ENCODE measurements at places on chromosomes 5 and 9.

- DNase-seq: no peak
These were observed 41.6 kb upstream of the EXOC3 start for GRCh38 chr5:401146-402034.

GRCh38 chr9:137545123-137545522 lies 5.1 kb downstream of the PNPLA7 start:
- DNase-seq: peak; percentile 24

GRCh38 chr5:10250806-10251276 lies 761 bp downstream of the CCT5 start:
- no peak for DNase-seq

DNA sequence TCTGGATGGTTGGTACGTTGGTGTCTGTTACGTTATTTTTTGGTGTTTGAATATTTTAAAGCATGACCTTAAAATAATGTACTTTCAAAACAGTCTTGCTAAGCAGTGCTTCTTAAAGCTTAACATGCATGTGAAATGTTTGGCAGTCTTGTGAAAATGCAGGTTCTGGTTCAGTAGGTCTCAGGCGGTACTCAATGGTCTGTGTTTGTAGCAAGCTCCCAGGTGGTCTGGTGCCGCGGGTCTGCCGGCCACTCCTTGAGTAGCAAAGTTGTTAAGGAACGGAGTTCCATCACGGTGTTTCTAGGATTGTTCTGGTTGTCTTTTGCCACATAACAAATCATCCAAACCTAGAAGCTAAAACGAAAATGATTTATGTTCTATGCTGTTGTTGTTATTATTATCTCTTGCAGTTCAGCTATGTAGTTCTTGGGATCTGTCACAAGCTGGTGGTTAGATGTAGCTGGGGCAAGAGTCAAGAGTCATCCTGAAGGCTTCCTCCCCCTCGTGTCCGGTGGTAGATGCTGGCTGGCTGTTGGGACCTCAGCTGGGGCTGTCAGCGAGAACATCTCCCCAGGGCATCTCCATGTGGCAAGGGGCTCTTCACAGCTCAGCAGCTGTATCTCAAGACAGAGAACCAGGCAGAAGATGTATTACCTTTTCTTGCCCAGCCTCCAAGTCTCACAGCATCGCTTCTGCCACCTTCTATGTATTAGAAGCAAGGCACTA lies 186.8 kb downstream of the PALM2AKAP2 start:
- no peak for DNase-seq

- DNase-seq: peak; percentile 72
These were observed 1.9 kb upstream of the FST start for GRCh38 chr5:53478411-53479044.

- no peak for DNase-seq
These were observed 7.1 kb upstream of the ENTREP1 start for GRCh38 chr9:69317894-69318293.

DNA sequence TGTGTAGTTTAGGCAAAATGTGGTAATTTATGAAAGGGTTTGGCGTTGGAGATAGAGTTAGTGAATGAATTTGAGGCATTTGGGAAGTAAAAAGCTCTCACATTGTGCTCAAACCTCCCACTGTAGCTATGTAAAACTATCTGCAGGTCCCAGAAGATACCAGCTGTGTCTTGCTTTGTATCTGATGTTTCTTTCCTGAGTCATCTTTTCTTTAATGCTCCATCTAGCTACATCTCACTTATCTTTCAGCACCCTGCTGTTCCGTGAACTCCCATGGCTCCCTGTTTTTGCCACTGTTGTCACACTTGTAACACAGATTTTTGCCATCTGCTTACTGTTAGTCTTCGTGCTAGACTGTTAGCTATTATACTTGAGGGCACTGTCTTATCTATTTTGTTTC lies 253.1 kb downstream of the NPR3 start:
- peak; percentile 59 for DNase-seq

- DNase-seq: peak; percentile 91
These were observed 90.7 kb upstream of the NR3C1 start for GRCh38 chr5:143494162-143494561.

DNA sequence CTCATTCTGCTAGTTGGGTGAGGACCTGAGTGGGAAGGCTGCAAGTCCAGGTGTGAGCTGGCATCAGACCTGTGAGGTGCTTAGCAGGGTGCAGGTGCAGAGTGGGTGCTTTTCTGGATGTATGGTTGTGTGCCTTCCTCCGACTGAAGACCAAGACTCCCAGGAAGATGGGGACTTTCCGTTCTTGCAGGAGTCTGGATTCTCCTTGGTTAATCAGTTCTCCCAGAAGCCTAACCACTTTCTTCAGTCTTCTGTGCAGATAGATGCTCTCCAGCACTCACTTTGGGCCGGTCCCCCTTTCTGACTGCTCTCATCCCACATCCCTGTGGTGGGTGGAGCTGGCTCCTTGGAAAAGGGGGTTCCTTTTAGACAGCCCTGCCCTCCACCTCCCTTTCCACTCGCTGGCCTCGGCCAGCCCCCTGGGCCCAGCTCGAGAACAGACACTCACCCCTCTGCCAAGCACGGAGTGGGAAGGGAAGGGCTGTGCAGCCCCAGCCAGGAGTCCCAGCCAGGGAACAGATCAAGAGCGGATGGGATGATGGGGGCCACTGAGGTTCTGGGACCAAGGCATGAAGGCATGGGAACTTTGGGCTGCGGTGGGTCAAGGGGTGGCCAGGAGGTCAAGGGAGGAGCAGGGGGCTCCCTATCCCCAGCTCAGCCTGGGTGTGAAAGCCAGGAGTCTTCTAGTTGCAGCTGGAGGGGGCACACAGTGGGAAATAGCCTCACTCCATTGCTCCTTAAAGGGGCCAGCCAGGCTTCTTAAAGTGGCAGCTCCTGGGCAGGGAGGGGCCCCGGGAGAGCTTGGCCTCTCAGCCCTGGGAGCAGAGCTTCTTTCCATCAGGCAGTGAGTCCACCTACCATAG lies 62.4 kb downstream of the FGF18 start:
- DNase-seq: no peak

- peak; percentile 67 for DNase-seq
These were observed 103.3 kb upstream of the NFIB start for GRCh38 chr9:14417237-14417636.

DNA sequence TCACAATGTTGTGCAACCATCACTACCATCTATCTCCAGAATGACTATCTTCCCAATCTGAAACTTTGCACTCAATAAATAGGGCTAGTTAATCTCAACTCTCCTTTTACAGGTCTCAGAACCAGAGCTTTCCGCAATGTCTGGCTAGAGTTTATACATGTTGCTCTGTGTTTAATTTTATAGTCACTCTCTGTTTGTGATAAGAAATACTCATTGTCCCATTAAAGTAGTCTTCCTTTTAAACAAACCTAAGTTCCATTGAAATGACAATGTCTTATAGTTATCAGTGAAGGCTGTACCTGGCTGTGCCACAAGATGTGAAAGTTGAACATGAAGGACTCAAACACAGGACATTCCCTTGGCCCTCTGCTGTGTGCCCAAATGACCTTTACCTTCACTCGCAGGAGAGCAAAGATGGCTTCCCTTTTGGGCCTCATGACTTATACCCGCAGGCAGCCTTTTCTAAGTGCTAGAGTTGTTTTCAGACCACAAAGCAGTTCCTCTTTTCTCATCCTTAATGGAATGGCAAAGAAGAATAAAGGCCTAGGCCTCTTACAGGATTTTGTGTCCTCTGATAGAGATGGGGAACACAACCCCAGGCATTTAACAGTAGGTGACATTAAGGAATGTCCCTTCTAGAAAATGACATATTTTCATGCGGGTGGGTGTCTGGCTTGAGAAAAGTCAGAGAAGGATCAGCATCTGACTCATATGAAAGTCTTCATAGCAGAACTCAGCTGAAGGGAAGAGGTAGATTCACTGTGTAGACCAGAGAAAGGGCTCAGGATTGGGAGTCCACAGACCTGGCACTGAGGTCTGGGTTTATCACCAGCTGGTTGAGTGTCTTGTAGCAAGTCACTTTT lies 69.6 kb upstream of the ATP10B start:
- no peak for DNase-seq

- no peak for DNase-seq
These were observed 572 bp downstream of the CDK5RAP2 start for GRCh38 chr9:120579139-120580050.

- DNase-seq: no peak
These were observed 125.6 kb upstream of the TSLP start for GRCh38 chr5:110945874-110946436.

GRCh38 chr5:74722271-74722670 lies 37.2 kb downstream of the HEXB start:
- no peak for DNase-seq

- DNase-seq: peak; percentile 94
These were observed 142.7 kb upstream of the IER5L start for GRCh38 chr9:129320575-129321285.

GRCh38 chr5:3825531-3826451 lies 230.2 kb downstream of the IRX1 start:
- peak; percentile 76 for DNase-seq

- DNase-seq: peak; percentile 52
These were observed 47.6 kb downstream of the ACO1 start for GRCh38 chr9:32431940-32432555.

DNA sequence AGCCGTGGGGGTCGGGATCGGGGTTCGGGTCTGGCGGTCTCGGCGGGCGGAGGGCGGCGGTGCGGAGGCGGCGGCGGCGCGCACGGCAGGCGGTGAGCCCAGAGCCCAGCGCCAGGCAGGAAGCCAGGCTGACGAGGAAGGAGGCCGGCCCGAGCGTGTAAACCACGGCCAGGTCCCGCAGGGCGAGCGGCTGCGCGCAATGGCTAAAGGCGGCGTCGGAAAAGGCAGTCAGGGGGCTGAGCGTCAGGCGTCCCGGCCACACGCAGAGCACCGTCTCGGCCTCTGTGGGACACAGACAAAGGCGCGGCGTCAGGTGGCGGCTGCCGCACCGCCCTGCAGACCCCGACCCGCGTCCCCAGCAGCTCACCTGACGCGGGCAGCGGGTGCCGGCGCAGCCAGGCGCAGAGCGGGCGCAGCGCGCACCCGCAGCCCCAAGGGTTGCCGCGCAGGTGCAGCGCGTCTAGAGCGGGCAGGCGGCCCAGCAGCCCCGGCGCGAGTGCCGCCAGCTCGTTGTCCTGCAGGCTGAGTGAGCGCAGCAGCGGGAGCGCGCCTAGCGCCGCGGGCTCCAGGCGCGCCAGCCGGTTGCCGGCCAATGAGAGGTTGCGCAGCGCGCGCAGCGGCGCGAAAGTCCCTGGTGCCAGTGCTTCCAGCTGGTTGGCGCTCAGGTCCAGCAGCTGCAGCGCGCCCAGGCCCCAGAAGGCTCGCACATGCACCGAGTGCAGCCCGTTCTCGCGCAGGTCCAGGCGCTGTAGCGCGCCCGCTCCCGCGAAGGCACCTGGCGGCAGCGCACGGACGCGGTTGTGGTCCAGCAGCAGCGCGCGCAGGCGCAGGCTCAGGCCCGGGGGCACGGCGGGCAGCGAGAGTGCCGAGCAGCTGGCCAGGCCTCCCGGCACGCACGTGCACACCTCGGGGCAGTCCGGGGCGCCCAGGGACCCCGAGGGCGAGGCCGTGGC lies 671 bp downstream of the LRRC26 start:
- DNase-seq: peak; percentile 17

DNA sequence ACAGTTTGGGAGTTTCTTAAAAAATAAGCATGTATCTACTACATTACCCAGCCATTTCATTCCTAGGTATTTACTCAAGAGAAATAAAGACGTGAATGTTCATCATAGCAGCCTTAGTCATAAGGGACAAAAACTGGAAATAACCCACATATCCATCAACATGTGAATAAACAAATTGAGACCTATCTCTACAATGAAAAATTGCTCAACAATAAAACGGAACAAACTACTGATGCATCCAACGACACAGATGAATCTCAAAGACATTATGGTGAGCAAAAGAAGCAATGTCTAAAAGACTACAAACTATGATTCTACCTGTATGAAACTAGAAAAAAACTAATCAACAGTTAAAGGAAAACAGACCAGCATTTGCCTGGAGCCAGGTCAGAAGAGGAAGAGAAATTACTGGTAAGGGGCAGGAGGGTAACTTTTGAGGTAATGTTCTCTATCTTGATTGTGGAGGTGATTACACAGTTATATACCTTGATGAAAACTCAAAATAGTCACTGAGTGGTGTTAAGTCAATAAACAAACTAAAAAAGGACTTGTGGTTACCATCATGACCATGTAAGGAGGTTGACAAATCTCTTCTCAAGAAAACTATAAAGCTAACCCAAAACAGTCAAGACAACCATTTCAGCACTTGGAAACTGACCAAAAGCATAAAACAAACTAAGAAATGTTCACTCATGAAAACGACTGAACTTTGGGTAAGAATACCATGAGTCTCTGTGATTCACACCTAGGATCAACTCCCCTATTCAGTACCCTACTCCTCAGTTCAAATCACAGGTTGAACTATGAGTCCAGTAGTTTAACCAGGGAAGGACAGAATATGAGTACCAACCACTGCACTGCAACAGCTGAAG lies 10.4 kb downstream of the UIMC1 start:
- DNase-seq: peak; percentile 49

DNA sequence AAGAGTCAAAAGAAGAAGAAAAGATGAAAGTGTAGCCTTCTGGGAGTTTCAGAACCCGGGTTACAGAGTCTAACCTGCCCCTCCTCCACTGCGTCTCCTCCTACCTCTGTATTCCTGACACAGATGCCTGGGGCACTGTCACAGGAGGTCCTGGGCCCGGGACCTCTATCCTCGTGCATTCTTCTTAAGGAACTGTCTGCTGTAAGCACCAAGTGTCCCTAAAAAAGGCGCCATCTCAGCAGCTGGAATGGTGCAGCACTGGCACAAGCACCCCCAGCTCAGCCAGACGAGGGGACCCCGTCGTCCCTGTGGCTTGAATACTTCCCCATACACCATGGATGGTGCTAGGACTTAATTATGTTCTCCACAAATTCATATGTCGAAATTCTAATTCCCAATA lies 35.8 kb upstream of the MVB12B start:
- no peak for DNase-seq

DNA sequence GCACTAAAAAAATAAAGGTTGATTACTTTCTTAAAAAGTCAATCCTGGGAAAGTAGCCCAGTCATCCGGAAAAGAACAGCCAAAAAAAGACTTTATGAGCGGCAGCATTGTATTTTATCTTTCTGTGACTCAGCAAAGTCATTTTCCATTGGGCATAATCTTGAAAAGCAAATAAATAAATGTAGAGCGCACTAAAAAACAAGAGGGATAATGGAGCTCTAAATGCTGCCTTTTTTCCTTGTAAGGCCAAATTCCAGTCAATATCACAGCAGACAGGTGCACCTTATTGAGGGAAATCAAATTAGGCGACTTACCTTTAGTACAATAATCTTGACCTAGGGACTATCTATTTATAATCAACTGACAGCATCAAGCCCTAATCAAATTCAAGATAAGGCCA lies 266.8 kb downstream of the MTRR start:
- DNase-seq: no peak

DNA sequence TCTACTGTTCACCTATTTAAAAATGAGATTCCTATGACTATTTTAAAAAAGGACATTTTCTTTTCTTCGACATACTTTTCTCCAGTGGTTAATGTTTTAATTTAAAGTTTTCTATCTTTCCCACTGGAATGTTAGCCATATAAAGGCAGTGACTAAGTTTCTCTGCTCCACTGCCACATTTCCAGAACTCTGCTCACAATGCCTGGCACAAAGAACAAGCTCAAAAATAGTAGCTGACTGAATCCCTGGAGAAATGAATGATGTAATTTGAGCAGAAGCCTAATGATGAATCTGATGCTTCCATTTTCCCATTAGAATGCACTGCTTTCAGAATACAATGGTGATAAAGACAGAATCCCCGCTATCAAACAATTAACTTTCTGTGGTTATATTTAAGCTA lies 817.8 kb downstream of the MTRR start:
- peak; percentile 77 for DNase-seq

- DNase-seq: no peak
These were observed 58.2 kb downstream of the DRD1 start for GRCh38 chr5:175385691-175386362.

GRCh38 chr5:179870952-179871351 lies 12.3 kb upstream of the MRNIP start:
- DNase-seq: no peak

GRCh38 chr5:85614489-85614888 lies 1003.3 kb upstream of the COX7C start:
- DNase-seq: no peak
